ENCODE measurements at places on chromosomes 7 and 10.

GRCh38 chr7:30533886-30534285 lies 29.3 kb upstream of the GGCT start:
- DNase-seq: no peak

DNA sequence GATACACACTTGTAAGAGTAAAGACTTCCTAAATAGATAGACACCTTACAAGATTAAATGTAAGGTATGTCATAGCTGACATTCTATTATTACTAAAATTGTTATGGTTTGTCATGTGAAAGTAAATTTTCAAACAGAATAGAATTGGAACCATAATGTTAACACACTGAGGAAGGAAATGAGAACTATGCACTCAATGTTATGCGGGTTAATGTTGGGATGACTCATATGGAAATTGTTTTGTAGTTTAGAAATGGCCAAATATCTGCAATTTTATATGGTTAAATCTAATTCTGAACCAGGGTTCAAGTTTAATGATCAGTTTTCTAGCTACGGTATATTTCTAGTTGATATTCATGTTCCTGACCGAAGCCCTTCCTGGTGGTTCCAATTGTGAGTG lies 214.2 kb upstream of the ADO start:
- no peak for DNase-seq

DNA sequence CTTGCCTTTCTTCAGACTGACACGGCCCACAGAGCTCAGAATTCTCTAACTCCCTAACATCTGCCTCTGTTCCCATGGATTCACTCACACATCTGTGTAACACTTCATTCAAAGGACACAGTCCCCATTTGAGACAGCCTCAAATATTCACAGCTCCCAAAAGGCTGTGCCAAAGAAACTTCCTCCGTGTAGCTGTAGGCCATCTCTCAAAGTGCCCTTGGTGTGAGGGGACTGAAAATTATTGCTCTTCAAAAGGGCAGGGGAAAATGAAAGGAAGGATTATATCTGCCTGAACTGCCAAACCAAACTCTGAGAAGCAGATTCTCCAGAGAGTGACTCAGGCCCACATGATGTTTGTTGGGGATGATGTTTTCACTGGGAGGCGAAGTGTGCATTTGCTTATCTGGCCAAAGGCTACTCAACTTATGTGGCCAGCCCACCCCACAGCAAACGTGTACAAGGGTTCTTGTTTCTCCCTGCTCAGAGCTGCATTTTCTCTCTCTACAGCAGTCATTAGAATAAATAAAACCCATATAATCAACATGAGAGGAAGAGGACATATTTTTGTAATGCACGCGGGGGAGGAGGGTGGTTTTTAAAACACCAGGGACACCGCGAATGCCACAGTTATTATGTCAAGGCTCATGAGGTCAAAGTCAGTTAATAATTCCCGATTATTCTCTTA lies 302.4 kb upstream of the NFE2L3 start:
- no peak for DNase-seq

GRCh38 chr10:30215623-30216022 lies 133.5 kb downstream of the MTPAP start:
- DNase-seq: no peak

GRCh38 chr7:70736715-70737460 lies 395.1 kb upstream of the GALNT17 start:
- DNase-seq: no peak

DNA sequence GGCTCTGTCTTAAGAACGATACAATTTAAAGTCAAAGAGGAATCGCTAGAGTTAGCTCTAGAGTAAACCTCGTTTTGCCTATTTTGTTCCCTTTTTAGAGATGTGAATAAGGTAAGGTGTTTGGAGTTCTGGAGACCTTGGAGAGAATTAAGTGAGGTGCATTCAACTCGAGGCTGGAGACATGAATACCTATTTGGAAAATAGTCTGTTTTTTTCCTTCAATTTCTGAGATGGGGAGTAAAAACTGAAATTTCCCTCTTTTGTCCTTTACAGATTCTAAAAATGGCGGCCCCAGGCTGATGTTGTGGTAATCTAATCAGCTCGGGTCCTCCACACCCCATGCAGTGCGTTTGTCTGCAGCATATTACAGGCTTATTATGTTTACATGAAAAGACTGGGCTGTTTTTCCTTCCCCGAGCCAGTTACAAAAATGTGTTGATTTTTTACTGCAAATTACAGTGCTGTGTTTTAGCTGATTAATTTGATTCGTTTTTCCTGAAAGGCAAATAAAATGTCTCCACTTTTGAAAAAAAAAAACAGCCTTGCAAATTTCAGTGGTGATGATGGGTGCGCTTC lies 1.5 kb downstream of the KMT2E start:
- no peak for DNase-seq

DNA sequence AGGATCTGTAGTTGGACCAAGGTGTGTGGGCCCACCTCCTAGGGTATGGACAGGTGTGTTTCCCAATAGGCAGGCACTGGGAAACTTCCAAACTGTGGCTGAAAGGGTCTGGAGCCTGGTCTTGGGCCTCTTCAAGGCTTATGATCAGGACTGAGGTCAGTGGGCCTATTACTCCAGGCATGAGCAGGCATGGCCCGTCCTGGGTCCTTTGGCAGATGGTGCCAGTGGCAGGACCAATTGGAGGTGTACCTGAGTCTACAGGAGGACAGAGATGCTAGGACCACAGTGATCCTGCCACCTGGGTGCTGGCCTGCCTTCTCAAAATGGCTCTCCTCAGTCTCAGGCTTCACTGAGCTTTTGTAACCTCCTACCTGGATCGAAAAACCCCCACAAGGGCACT lies 95.4 kb downstream of the RAB18 start:
- no peak for DNase-seq
